CD8-positive, alpha-beta memory T cell (primary cell): ENCODE measurements at places on chromosomes 3 and 15. TPM values are rescaled to one million over a fixed set of nuclear protein-coding genes. Genes with fewer than 3 reads are reported as not detected.

DNA sequence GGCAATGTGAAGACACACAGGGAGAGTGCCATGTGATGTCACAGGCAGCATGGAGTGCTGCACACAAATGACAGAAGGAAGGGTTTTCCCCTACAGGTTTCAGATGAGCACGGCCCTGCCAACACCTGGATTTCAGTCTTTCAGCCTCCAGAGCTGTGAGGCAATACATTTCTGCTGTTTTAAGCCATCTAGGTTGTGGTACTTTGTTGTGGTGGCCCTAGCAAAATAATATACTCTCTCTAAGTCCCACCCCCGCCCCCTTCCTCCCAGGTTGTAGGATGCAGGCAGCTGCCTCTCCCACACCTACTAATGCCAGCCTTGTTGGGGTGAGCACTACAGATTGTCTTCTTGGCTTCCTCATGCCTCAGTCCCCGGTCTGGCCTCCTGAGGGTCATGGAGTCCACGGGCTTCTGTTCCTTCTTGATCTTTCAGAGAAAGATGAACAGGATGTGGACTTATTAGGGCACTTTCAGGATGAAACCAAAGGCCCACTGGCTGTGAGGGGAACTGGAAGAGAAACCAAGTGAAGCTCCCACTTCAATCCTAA, 180.0 kb downstream of the CD47 start:
- peak; percentile 4 for DNase-seq

DNA sequence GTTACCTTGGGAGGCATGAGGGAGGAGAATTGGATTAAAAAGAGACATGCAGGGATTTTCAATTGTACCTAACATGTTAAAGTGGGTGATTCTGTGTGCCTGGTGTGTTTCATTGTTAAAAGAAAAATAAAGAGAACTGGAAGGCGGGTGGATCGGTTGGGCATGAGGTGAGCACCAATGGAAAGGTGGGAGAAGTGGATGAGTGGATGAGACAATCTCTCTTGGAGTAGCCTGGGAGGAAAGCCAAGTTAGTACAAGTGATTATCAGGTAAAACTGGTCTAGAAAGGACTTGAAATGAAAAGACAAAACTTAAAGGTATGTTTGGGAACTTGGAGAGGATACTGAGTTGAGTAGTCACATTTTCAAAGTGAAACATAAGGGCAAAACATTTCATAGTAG, 12.1 kb downstream of the VEPH1 start:
- DNase-seq: no peak

DNA sequence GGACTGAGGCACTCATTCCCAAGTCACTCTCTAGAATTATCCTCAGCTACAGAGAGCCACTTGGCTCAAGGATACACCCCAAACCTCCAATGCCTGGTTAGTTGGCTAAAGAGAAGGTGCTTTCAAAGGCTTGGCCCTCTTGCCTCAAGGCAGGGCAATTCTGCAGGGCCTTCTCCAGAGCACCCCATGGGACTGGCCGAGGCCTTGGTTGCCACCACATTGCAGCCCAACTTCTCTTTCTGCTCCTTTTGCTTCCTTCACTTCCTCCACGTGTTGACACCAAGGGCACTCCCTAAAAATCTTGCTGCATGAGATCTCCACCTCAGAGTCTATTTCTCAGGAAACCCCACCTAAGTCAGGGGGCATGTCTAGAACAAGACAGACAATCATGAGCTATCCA, 36.7 kb downstream of the MEGF11 start:
- DNase-seq: no peak

- no peak for DNase-seq
These were observed 551.9 kb upstream of the GOLIM4 start for GRCh38 chr3:168647582-168647981.

GRCh38 chr15:80491163-80491847, 87.1 kb downstream of the ARNT2 start:
- no peak for DNase-seq

- no peak for DNase-seq
These were observed 210.5 kb downstream of the FGF12 start for GRCh38 chr3:192516820-192517219.

DNA sequence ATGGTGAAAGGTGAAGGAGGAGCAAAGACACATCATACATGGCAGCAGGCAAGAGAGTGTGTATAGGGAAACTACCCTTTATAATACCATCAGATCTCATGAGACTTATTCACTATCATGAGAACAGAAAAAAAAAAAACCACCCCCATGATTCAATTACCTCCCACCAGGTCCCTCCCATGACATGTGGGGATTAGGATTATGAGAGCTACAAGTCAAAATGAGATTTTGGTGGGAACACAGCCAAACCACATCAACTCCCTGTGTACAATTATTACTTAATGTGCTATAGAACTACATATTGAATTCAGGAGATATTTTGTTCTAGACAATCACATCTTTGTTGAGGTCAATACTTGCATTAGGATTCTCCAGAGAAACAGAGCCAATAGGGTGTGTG, 313.4 kb downstream of the CNTN6 start:
- no peak for DNase-seq

DNA sequence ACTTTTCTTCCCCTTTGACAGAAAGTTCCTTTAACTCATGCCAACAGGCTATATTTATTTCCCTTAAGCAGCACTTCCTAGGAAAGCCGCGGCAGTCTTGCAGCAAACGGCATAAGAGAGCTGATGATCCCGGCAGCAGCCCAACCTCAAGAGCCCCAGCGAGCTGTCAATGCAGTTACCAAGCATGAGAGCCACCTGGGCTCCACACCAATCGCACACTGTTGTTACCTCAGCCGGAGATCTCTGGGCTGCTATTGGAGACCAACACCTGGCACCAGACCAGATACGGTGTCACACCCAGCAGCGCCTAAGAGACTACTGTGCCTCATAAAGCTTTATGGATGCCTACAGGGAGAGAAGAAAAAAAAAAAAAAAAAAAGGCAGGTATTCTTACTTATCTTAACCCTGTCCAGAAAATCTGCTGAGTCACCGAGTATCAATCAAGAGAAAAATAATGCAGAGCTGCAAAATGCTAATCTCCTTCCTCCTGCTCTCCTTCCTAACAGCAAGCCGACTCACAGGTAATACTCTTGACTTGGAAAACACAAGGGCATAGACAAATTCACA, 11.7 kb downstream of the ABCC5 start:
- DNase-seq: no peak

- DNase-seq: no peak
These were observed 115.9 kb upstream of the CCNL1 start for GRCh38 chr3:157275832-157276231.

GRCh38 chr15:53511175-53511574, 248.3 kb downstream of the WDR72 start:
- no peak for DNase-seq

GRCh38 chr3:50162034-50162883, 7.1 kb downstream of the SEMA3F start:
- no peak for DNase-seq

- DNase-seq: no peak
These were observed 16.5 kb downstream of the SEMA7A start for GRCh38 chr15:74417225-74417624.

DNA sequence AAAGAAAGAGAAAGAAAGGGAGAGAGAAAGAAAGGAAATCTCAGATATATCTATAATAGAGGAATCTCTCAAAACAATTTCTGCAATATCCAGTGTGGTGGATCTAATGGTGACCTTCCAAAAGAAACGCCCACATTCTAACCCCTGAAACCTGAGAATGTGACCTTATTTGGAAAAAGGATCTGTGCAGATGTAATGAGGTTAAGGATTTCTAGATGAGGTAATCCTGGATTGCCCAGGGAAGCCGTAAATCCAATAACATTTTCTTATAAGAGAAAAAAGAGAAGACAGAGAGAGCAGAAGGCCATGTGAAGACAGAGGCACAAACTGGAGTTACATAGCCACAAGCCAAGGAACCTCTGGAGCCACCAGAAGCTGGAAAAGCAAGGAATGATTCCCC, 307.6 kb downstream of the ZBTB20 start:
- DNase-seq: no peak

DNA sequence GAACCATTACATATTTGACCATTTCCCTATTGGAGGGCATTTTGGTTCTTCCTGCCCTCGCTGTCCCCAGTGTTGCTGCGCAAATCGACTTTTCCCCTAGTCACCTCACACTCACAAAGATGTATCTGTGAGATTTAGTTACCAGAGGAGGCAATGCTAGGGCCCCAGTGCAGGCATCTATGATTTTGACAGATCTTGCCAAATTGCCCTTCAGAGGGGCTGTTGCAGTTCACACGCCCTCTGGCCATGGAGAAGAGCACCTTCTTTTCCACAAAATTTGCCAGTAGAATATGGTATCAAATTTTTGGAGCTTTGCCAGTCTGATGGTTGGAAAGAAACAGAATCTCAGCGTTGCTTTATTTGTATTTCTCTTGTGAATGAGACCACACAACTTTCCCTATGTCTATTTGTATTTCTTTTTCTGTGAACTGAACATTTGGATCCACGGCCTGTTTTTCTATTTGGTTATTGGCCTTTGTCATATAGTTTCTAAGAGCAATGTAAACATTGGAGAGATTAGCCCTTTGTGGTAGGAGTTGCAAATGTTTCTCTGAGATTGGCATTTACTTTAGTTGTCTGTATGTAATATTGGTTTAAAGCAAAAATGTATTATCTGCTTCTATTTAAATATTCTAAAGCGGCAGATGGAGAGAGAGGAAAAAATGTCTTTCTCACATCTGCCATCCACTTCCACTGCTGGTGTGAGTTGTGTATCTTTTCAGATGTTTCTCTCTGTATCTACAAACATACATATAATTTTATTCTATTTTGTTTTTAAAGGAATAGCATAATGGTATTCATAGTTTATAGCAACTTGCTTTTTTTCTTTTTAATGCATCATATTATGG, 66.1 kb downstream of the DNASE1L3 start:
- DNase-seq: no peak

The STAC gene
- not detected for total RNA-seq

The ZBTB47 gene
- total RNA-seq: 0.48 TPM

The POTEB3 gene
- total RNA-seq: not detected

The FANCD2OS gene
- total RNA-seq: not detected

The KCNH8 gene
- not detected for total RNA-seq
